ENCODE measurements at places on chromosomes 6 and 20.

DNA sequence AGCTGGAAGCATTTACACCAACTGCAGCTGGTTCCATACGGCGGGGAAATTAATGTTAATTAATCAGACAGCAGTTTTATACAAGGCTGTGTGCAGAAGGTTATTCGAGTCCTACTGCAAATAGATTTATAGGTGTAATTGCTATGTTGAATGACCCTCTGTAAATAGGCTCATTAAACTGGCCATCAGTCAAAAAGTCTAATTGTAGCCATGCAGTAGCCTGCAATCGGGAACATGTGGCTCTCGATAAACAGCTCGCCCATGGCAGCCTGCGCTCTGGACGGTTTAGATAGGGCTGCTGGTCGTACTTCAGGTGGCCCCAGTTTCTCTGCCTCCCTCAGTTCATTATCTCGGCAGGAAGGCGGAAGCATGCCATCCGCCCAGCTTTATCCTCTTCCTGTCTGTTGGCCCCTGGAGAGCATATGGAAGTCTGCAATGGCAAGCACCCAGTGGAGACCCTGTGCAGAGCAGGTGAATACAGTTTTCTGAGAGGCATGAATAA is 143.2 kb downstream of the MBOAT1 start:
- DNase-seq, result no peak

GRCh38 chr6:57207872-57208271 is 14.2 kb downstream of the RAB23 start:
- no peak for DNase-seq

GRCh38 chr20:33814238-33814712 is 3.1 kb downstream of the CHMP4B start:
- DNase-seq, result no peak

GRCh38 chr20:43963872-43964791 is 49.5 kb downstream of the TOX2 start:
- DNase-seq, result no peak

DNA sequence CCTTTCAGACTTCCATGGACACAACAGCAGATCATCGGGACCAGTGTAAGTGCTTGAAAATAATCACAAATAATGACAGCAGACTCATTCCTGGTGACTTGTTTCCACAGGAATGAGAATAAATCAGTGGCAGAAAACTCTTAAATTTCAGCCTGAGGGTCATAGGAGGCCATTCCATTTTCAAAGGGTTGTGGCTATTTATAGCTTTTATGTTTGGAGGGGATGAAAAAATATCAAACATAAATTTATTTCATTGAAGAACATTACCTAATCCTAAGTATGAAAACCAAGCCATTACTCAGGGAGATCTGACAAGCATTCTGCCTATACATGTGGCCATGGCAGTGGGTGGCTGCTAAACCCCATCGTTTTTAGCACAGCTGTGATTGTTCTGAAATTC is 173.6 kb upstream of the CNR1 start:
- no peak for DNase-seq

DNA sequence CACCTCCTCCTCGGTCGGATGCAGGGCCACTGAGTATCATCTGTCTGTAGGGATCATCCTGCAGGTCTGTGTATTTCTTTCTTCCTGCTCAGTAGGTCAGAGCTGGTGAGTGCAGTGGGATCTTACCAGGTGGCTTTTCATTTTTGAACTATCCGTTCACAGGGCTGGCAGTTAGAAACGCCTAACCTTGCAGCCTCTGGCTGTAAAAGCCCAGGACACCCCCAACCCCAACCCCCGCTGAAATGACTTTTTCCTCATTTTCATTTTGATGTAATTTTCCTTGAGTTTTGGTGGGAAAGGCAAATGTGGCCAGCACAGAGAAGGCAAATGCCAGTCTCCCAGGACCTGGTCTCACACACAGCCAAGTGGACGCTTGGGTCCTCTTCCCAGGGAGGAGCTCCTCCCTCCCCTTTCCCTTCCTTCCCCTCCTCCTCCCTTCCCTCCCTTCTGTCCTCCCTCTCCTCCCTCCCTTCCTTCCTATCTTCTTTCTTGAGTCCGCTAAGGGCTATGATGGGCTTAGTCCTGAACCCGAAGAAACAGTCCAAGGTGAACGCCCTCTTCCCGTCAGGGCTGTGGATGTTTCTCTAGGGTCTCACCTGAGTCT is 36.0 kb downstream of the TMEM242 start:
- no peak for DNase-seq

DNA sequence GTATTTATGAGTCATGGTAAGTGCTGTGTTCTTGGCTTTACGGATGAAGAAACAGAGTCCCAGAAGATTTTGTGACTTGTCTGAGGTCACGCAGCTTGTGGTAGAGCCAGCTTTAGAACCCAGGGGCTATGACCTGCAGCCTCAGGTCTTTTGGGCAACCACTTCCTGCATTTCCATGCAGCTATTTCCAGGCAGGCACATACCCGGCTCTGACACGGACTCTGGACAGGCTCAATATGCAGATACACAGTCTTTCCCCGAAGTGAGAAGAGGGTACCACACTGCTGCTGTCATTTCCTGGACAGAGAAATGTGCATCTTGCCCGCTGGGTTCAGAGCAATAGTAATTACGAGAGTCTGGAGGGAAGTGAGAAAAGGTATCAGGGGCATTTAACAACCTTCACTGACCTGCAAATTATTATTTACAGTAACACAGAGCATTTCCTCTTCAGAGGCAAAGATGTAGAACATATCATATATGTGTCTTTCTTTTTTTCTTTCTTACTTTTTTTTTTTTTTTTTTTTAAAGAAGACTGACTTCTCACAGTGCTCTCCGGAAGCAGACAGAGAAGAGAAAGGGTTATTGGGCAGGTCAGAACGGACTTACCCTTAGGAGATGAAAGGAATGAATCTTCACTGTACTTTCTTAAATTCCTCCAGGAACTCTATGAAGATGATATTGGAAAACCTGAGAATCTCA is 185.1 kb downstream of the CLIC5 start:
- peak; percentile 15 for DNase-seq

DNA sequence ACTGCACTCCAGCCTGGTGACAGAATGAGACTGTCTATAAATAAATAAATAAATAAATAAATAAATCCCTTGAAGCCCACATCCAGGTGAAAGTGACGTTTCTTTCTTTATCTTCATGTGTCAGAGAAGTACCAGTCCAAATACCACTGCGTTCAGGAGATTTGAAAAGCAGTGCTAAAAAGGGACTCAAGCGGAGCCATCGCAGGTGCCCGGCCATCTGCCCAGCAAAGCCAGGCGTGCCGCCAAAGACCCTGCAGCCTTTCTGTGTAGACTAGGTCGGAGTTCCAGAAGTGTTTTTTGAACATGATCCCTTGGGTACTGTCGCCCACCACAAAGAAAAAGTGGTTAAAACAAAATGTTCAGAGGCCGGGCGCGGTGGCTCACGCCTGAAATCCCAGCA is 65.7 kb upstream of the CEP85L start:
- DNase-seq, result no peak

GRCh38 chr20:23229989-23230388 is 120.6 kb upstream of the NXT1 start:
- no peak for DNase-seq

DNA sequence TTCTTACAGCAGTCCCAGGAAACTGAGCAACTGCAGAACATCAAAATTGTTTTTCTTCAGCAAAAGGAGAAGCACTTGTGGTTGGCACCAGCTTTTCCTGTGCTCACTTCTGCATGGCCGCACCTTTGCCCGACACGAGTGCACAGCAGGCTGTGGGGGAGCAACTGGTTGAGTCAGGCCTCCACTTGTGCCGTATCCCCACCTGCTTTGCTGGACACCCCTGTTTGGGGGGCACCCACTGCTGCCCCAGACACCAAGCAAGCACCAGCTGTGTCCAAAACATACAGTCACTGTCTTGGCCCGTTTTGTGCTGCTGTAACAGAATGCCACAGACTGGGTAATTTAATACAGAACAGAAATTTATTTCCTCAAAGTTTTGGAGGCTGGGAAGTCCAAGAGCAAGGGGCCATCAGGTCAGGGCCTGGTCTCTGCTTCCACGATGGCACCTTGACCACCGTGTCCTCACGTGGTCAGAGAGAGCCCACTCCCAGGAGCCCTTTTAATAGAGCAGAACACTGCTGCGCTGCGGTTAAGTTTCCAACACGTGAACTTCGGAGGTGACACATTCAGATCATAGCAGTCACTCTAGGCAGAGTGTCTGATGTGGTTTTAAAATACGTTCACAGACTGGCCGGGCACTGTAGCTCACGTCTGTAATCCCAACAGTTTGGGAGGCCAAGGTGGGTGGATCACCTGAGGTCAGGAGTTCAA is 8.7 kb upstream of the GMEB2 start:
- DNase-seq, result peak; percentile 50

DNA sequence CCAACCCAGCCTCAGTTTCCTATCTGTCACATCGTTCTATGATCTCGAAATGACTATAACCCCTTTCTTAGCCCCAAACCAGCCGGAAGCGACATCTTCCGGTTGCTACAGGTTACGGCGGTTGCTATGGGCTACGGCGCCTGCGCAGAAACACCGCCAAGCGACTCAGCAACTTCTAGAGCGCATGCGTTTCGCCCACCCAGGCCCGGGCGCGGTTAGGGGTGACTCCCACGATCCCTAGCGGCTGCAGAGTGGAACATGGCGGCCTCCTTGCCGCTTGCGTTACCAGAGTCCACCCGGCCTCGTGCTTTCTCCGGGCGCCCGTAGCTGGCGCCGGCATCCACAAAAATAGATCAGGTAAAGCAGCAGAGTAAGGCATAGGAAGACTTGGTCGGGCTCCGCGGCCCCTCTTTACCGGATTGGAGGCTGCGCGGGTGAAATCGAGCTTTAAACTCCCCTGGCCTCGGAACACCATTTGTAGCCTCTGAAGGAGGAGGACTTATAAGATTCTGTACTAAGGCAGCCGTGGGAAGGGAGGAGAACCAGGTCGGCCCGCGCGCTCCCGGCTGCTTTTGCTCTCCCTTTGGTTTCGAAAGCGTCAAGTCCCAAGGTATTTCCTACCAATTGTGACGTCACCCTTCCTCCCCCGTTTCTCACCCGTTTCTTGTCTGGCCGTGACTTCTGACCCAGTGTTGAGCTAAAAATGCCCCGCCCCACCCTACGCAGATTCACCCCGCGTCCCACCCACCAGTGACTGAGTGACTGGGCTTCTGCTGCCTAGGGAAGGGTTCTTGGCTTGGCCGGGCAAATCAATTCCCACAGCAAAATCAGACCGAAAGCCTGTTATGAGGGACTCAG is 3.5 kb downstream of the SDCBP2 start:
- DNase-seq, result peak; percentile 98

DNA sequence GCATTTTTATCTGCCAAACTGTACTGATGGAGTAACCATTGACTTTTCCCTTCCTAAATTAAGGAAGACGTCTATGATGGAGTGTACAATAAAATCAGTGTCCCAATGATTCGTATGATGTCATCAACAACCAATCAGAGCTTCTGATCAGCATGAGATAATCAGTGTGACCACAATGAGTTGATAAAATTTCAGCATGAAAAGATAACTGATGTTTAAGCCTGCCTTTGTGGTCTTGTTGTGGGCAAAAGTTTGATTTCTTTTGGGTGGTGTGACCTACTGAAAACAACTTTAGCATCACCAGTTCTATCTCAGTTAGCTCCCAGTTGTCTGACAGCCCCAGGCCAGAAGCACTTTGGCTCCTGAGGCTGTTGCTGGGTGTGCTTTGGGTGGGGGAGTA is 3.3 kb downstream of the PCIF1 start:
- DNase-seq, result no peak

- DNase-seq, result no peak
Observed at GRCh38 chr6:13662651-13663334, 47.7 kb downstream of the NOL7 start.

GRCh38 chr6:154430481-154430919 is 73.9 kb upstream of the IPCEF1 start:
- DNase-seq, result no peak

DNA sequence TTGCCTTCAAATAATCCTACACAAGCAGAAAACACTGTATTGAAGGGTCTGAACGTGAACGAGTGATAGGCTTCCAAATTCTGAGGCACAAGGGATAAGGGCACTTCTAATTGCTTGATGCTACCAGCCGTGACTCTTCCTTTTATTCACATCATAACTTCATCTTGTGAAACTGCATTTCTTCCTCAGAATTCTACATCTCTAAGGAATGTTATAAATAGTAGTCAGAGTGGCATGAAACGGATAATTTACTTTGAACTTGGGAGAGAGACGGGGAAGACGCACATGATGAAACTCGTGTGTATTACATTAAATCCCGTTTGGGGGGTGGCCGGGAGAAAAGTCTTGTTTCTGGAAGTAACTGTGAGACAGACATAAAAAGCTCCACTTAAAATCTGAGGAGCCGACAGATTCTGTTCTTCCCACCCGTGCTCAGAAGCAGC is 754 bp downstream of the HDDC2 start:
- no peak for DNase-seq
